ENCODE measurements at places on chromosomes 12 and 14.

- H3K4me1 ChIP-seq, result no peaks in the 10 kb centered on the region
- H3K27ac ChIP-seq, result no peak overlapping the region
- no peaks in the 10 kb centered on the region for H3K36me3 ChIP-seq
- no peak overlapping the region for H3K4me3 ChIP-seq
- no peaks in the 10 kb centered on the region for H3K27me3 ChIP-seq
Observed at GRCh38 chr12:16691624-16692023, 85.7 kb upstream of the LMO3 start.

- H3K4me1 ChIP-seq, result no peaks in the 10 kb centered on the region
- DNase-seq, result no peak
- no peak overlapping the region for H3K4me3 ChIP-seq
- H3K27me3 ChIP-seq, result no peaks in the 10 kb centered on the region
Observed at GRCh38 chr14:88473791-88474190, 81.0 kb downstream of the PTPN21 start.

GRCh38 chr14:65277027-65277426 lies 135.5 kb upstream of the FUT8 start:
- no peak overlapping the region for H3K27ac ChIP-seq
- no peaks in the 10 kb centered on the region for H3K27me3 ChIP-seq
- H3K4me3 ChIP-seq, result no peak overlapping the region
- no peaks in the 10 kb centered on the region for H3K36me3 ChIP-seq
- no peak for DNase-seq

GRCh38 chr14:90319634-90320541 lies 11.9 kb downstream of the NRDE2 start:
- H3K27ac ChIP-seq, result no peak overlapping the region
- H3K4me3 ChIP-seq, result no peak overlapping the region
- H3K4me1 ChIP-seq, result no peaks in the 10 kb centered on the region
- H3K36me3 ChIP-seq, result no peaks in the 10 kb centered on the region
- H3K27me3 ChIP-seq, result no peaks in the 10 kb centered on the region

- no peak overlapping the region for H3K4me3 ChIP-seq
- no peaks in the 10 kb centered on the region for H3K27me3 ChIP-seq
- no peak for DNase-seq
Observed at GRCh38 chr12:32583534-32583933, 95.6 kb upstream of the DNM1L start.

DNA sequence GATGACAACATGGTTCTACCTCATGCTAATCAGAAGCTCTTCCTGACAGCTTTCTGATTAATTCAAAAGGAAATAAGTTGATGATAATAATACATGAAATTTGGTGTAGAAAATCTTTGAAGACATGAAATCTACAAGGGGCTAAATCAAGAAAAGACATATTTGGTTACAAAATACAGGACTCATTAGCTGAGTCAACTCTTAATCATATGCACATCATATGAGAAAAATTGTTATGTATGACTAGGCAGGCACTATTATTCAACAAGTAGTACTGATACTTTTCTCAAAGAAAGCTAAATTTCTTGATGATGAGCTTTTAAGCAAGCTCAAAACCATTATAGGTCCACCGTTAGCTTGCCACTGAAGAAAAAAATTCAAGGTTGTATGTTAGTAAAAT lies 7.1 kb downstream of the ABCC9 start:
- no peak overlapping the region for H3K4me3 ChIP-seq
- no peaks in the 10 kb centered on the region for H3K27me3 ChIP-seq
- H3K27ac ChIP-seq, result no peak overlapping the region
- no peaks in the 10 kb centered on the region for H3K4me1 ChIP-seq

DNA sequence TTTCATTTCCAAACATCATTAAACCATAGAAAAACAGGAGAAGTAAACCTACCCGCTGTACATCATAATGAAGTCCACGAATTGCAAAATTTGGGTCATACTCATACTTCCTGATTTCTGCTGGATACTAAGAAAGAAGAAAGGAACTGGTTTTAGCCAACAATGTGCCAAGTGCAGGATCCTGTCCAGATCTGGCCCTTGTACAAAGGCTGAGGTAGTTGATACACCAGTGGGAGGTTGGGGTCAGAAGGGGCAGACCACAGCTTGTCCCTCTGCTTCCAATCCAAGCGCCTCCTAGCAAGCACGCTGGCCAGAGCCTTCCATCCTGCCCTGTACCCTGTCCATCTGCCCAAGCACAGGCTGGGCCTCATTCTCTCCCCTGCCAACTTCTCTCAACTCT lies 34.2 kb downstream of the NT5DC3 start:
- H3K36me3 ChIP-seq, result no peaks in the 10 kb centered on the region
- no peak overlapping the region for H3K27ac ChIP-seq
- H3K27me3 ChIP-seq, result no peaks in the 10 kb centered on the region
- DNase-seq, result no peak

- no peaks in the 10 kb centered on the region for H3K4me1 ChIP-seq
- H3K27me3 ChIP-seq, result no peaks in the 10 kb centered on the region
- no peak for DNase-seq
- no peaks in the 10 kb centered on the region for H3K36me3 ChIP-seq
- peak overlapping the region; percentile 80 for H3K4me3 ChIP-seq
- peak overlapping the region; percentile 52 for H3K27ac ChIP-seq
Observed at GRCh38 chr14:85528080-85528896, 1.7 kb upstream of the FLRT2 start.

DNA sequence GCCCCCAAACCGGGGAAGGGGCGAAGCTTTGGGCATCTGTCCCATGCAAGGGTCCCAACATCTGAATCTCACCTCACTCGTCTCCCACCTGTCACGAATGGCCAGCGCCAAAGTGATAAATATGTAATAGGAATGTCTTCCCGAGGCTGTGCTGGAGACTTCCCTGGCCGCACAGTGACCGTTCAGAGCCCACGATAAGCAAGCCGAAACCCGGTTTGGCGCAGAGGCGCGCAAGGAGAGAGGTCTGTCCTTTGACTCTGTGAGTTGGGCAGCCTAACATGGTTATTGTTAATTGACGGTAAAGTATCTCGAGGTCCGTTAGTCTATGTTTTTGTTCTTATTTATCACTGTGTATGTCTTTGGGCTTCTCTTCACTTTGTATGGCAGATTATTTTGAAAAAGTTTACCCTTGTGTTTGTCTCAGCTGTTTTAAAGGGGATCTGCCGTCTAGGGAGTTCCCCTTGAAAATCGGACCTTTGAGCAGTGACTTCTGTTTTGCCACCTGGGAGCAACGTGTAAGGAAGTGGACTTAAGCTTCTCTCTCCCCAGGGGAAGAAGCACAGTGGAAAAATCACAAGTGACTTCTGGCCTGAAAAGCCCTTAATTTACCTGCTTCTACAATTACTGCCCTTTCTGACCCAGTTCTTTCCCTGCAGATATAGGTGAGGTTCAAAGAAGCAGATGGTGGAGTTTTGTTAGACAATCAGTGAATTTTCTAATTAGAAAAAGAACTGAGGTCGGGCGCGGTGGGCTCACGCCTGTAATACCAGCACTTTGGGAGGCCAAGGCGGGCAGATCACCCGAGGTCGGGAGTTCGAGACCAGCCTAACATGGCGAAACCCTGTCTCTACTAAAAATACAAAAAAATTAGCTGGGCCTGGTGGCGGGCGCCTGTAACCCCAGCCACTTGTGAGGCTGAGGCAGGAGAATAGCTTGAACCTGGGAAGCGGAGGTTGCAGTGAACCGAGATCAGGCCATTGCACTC lies 1.1 kb upstream of the TM9SF1 start:
- no peaks in the 10 kb centered on the region for H3K36me3 ChIP-seq
- peak overlapping the region; percentile 99 for H3K27ac ChIP-seq
- DNase-seq, result no peak
- H3K4me3 ChIP-seq, result peak overlapping the region; percentile 90
